ENCODE measurements at places on chromosomes 13 and 19.

DNA sequence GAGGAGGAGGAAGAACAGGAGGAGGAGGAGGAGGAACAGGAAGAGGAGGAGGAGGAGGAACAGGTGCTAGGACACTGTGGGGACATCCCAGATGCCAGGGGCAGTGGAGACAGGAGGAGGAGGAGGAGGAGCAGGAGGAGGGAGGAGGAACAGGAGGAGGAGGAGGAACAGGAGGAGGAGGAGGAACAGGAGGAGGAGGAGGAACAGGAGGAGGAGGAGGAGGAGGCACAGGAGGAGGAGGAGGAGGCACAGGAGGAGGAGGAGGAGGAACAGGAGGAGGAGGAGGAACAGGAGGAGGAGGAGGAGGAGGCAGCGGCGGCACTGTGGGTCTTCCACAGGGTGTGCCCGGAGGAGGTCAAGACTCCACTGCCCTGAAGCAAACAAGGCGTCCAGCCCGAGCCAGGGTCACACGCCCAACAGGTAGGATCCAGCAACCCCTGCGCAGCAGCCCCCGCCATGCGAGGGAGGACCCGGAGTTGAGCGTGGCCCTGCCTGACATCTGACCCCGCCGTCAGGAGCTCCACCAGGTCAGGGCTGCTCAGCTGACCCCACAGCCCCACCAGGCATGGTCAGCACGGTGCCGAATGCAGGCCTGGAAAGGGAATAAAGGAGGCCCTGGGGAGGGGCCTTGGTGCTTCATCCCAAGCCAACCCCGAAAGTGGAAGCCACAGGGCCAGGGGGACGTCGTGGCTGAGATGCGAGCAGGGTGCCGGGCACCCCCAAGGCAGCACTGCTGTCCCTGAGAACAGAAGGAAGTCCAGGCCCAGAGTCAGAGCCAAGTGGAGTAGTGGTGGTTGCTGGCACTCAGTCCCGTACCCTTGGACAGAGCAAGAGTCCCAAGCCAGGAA, 9.2 kb downstream of the SBNO2 start:
- no peak for DNase-seq

- no peak for DNase-seq
Observed at GRCh38 chr19:11284515-11284914, 11.4 kb upstream of the TSPAN16 start.

GRCh38 chr13:45156565-45157361, 36.5 kb downstream of the GTF2F2 start:
- DNase-seq: no peak

DNA sequence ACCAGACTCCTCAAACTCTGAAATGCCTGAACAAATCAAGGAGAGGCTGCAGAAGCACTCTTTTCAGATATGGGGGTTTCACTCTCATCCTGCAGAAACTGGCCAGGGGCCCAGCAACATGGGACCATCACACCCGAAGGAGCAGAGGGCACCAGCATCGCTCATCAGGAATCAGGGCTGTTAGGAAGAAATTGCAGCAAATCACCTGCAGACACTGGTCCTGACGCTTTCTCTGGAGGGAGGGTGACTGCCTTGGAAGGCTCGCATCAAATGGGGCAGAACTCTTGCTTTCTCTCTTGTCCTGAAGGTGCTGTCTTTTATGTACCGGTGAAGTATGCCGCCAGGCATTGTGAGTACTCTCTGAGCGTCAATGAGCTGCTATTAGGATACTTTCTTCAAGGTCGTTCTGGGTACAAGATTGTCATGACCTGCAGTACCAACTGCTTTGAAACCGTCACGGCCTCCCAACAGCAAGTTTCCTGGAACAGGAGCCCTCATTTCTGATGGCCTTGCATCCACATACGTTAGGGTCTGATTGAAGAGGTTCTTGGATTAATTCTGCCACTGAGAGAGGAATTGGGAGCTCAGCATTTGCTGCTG, 155.7 kb upstream of the SOX1 start:
- DNase-seq: no peak

DNA sequence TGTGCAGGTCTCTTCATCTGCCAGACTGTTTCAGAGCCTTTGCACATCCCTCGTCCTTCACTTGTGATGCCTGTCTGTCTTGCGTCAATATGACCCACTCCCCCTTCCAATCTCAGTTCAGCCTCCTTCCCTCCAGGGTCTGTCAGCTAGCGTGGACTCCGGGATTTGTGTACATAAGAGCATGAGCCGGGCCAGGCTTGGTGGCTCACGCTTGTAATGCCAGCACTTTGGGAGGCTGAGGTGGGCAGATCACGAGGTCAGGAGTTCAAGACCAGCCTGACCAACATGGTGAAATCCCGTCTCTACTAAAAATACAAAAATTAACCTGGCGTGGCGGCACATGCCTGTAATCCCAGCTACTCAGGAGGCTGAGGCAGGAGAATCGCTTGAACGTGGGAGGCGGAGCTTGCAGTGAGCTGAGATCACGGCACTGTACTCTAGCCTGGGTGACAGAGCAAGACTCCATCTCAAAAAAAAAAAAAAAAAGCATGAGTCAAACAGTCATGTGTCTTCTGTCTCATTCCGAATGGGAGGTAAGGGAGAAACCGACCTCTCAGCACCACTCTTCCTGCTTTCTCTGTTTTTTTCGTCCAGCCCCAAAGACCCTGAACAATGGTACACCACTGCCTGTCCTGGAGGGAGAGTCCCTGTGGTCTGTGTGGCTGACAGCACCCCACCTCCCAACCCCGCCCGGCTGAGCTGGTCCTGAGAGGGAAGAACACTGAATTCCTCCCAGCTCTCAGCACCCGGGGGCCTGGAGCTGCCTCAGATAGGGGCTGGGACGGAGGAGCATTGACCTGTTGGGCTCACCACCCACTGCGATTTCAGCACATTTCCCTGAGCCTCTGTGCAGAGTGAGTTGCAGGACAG, 2.4 kb upstream of the SIGLEC9 start:
- peak; percentile 89 for DNase-seq

DNA sequence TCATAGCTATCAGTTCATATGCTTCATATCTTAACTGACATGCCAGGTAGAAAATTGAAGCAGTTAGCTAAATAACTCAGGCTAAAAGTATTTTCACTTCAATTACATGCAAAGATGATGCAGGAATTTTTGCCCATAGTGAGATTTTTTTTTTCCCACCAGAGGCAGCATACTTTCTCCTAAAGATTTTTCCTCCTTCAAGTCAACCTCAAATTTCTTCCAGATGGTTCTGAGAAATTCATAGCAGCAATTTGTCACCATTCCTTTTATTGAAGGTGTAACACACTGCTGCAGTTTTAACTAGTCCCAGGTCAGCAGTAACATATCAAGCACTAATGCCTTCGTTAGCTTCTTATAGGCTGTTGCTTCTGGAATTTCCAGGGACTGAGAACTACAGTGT, 141.9 kb downstream of the SUCLA2 start:
- no peak for DNase-seq

- no peak for DNase-seq
Observed at GRCh38 chr19:41521931-41522555, 53.9 kb upstream of the CEACAM21 start.

DNA sequence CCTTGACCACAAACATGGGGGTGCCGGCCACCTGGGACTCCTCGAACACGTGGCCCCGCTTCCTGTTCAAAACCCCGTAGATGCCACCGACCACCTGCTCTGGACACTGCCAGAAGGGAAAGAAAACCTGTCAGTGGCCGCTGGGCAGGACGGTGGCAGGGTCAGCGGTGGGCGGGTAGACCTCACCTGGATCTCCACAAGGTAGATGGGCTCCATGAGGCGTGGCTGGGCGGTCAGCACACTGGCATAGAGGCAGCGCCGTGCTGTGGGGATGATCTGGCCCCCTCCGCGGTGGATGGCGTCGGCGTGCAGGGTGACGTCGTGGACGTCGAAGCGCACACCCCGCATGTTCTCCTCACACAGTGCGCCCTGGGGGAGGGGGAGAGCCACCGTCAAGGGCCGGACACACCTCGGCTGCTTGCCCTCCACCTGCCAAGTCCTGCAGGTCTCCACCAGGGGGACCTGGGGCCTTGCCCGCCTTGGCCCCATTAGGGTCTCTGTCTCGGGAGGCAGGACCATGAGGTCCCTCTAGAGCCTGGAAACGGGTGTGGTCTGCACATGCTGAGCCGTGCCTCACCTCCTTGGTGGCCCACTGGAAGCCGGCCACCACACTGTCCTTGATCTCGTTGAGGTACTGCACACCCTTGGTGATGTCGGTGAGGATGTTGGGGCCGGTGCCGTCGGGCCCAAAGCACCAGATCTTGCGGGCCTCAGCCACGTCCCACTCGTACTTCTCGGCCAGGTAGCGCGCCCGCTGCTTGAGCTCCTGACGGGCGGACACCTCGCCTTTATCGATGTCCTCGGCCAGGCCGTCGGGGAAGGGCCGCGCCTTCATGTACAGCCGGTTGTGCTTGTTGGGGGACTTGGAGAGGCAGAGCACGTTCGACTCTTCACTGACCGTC, 6.6 kb upstream of the DAPK3 start:
- no peak for DNase-seq

GRCh38 chr13:43848001-43848649, 31.4 kb downstream of the CCDC122 start:
- DNase-seq: peak; percentile 69

DNA sequence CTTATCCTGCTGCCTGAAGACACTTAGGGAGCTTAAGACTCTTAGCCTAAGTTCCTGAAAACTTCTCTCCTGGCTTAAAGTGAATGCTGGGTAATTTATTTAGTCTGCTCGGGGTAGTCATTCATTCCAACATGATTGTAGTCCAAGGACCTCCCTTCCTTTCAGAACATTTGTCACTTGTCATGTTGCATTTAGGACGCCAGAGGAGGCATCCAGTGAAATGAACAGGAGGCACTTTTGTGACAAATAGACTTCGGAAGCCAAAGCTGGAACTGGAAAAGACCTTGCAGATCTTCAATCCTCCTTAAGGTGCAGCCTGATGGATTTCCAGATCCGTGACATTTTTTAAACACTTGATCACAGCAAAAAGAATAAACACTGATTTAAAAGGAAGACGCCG, 95.1 kb downstream of the DNAJC15 start:
- no peak for DNase-seq

DNA sequence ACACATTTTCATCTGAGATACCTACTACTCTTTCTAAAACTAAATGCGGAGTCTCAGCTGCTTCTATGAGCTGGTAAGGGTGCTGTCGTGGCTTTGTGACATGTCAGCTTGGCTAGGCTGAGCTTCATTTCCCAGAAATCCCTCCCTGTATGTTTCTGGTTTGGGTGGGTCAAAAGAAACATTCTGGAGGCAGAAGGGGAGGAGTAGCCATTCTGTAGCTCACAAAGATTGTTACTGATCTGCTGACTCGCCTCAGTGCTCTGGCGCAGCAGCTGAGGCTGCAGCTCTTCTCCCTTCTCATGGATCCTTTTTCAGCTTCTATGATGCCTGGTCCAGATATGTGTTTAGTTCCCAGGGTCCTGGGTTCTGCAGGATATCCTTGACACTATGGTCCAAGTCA, 114.7 kb downstream of the RAP2A start:
- DNase-seq: no peak

DNA sequence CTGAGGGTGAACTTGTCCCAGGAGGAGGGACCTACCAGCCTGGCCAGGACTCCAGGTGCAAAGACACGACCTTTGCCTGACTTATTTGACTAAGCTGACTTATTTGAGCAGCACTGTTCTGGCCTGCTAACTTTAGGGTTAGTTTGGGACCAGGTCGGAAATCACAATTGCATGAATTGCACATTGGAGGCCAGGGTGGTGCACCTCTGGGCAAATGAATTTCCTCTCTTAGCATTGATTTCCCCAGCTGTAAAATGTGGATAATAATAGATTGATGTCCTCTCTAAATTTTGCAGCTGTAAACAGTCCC, 1.4 kb upstream of the BST2 start:
- DNase-seq: no peak

DNA sequence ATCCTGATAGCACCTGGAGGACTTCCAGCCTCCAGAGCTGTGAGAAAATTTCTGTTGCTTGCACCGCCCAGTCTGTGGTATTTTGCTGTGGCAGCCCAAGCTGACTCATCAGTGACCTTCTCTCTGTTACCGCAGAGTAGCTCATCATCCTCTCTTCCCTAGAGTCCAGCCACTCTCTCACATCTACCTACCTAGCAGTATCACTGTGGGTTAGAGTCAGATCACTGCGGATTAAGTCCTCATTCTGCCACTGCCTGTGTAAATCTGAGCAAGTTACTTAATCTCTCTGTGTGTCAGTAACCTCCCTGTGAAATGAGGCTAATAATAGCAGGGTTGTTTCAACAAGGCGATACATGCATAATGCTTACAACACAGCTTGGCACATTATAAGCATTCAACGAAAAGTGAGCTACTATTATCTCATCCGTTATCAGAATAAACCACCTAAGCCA, 40.3 kb upstream of the USPL1 start:
- DNase-seq: peak; percentile 62

DNA sequence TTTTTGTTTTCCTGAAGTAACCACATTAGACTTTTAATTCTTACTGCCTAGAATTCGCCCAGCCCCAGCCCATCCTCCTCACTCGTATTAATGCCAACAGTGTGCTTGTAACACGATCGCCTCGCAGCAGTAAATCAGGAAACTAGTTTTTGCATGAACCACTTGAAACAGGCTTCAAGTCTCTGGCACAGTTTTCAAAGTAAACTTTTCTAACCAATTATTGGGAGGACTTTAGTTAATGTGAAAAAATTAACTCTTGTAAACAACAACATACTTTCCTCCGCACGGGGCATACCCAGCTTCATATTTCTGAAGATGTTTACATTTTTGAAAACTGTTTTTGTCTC, 39.2 kb downstream of the TNFRSF19 start:
- peak; percentile 4 for DNase-seq

- no peak for DNase-seq
Observed at GRCh38 chr13:110250258-110250891, 56.6 kb downstream of the COL4A1 start.

DNA sequence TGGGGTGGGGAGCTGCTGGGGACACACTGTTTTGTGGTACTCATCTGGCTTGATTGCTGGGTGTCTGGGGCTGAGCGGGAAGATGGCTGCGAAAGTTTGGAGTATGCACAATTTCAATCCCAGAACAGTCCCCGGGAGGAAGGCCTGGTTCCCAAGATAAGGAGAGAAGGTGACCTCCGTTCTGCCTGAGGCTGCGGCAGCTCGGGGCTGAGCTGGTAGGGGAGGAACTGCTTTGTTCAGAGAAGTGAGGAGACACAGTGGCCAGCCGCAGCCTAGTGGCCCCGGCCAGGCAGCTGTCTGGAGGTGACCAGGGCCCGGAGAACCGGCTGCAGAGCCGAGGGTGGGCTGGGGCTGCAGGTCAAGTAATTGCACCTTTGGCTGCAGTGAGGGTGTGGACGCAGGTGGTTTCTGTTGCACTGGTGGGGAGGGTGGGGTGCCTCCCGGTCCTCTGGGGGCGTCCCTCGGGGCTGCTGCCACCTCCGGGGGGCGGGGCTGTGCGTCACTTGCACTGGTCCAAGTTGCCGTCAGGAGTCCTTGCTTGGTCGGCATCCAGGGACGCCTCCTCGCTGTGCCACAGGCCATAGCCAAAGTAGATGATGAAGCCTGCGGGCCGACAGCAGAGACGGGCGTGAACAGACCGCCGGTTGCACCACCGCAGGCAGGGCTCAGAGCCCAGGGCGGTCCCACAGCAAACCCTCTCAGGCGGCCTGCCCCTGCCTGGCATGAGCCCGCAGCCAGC, 81.3 kb downstream of the SLC7A1 start:
- no peak for DNase-seq

DNA sequence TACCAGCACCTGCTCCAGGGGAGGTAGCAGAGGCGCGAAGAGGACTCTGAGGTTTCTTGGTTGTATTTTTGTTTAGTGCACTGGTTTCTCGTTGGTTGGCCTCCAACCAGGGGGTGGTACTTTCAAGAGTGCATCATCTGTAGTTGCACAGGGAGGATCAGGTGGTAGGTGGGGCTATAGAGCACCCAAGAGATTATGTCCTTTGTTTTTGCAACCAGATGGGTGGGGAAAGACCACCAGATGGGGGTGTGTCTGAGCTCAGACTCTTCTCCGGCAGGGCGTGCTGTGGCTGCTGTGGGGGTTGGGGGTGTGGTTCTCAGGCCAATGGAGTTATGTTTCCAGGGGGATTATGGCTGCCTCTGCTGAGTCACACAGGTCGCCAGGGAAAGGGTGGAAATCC, 254.4 kb upstream of the KLF12 start:
- no peak for DNase-seq

Measured in inflammatory macrophage (primary cell).